ENCODE measurements at places on chromosomes 5 and 9.
A peak's percentile ranks its signal among the peaks of the same experiment; 100 is the strongest.

GRCh38 chr9:119368681-119369581, at the start of gene BRINP1:
Gene BRINP1, minus strand, starts transcription at chr9:119369435. Its CDS starts 56,080 bp downstream, at chr9:119313355.
- peak; percentile 17 for DNase-seq

GRCh38 chr5:912280-913091, 19.8 kb downstream of the TRIP13 start:
- DNase-seq, result no peak

GRCh38 chr9:97703437-97704344, 6.6 kb upstream of the XPA start:
- DNase-seq, result peak; percentile 61

DNA sequence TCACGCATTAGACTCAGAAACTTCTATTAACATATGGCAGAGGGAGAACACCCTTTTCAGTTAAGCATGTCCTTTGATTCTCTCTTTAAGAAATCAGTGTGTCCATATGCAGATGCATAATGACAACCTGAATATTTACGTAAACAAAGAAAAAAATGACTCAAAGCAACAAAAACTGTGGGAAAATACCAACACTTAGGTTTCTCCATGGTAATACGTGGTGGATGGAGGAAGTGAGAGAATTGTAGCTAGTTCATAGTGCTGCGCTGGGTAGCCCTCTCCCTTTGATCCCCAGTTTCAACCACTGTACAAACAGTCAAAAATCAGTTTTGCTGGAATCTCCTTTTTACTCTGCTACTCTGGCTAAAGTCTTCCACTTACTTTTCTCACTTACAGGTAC, 2.0 kb upstream of the MAP3K1 start:
- DNase-seq, result no peak

DNA sequence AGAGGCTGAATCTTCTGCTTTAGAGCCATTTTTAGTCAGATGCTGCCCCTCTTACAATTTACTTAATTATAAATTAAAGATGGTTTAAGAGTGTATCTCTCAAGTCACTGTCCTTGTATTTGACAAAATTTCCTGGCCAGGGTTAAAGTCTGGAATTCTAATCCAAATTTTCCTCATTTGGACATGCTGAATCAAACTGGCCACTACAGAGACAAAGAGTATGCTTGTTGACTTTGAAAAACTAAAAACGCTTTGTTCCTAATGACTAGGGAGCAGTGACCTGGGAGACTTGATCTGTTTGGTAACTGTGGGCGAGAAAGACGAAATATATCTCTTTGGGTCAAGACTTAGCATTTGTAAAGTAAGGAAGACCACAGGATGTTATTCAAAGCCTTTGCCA, 303.2 kb downstream of the ZSWIM6 start:
- DNase-seq, result no peak

DNA sequence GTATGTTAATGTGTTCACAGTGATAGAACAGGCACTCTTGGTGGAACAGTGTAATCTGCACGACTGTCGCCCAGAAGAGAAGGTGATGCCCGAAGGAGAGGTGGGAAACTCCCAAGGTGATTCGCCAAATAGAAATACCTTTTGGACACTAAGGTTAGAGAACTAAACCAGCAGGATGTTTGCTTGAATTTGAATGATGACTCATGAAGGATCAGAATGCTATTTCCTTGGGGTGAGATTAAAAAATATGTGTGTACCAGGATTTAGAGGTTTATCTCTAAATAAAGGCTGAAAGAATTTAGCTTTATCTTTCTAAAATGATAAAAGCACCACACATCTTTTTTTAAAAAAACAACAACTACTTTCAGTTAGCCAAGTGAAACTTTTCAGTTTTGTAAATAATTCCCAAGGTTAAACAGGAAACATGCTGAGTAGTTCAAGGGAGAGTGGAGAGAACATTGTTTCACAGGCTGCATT, 297.4 kb upstream of the TAS2R1 start:
- DNase-seq, result no peak

GRCh38 chr9:91954841-91955471, 4.9 kb upstream of the ROR2 start:
- DNase-seq, result peak; percentile 78

DNA sequence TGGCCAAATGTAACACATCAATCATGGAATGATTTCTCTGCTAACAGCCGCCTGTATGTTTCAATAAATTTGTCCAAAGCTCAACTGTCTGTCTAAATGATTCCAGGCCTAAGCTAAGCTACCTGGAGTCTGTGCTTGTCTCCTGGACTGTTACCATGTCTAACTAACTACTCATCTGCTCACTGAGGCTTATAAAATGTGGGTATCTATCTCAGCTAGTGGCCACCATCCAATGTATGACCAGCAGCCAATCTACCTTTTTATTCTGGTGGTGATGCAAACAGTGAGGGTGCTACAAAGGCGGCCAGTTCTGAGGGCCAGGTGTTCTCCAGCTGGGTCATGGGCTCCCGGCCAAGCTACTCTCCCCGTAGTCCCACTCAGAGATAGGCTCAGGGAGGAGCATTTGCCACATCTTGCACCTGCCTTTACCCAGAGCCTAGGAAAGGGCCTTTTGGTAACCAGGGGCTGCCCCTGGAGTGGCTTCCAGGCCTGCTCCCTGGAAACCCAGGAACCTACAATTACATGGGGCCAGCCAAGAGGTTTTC, 59.1 kb downstream of the PFDN1 start:
- no peak for DNase-seq

DNA sequence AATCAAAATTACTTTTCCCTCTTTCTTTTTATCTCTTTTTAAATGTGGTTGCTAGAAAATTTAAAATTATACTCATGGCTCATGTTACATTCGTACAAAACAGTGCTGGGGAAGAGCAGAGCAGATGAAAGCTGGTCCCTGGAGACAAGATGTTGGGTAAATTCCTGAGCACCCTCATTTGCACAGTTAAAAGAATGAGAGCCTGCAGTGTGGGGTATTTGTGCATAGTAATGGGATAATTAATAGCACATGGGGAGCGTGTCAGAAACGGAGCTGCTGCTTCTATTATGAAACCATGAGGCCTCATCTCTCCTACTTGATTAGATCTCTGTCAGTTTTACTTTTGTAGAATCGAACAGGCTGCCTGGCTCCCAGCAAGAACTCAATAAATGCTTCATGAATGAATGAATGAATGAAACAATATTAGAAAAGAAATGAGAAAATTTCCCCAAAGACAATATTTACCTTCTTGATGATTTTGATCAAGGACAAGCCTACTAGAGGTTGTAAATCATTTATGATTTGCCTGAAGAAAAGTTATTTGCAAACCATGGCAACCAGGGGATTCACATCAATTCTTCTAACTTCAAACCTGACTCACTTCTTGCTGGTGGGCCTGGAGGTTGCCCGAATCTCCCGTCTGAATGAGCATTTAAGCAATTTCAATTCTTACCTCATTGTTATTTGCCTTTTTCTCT, 177.2 kb upstream of the TUT7 start:
- no peak for DNase-seq

DNA sequence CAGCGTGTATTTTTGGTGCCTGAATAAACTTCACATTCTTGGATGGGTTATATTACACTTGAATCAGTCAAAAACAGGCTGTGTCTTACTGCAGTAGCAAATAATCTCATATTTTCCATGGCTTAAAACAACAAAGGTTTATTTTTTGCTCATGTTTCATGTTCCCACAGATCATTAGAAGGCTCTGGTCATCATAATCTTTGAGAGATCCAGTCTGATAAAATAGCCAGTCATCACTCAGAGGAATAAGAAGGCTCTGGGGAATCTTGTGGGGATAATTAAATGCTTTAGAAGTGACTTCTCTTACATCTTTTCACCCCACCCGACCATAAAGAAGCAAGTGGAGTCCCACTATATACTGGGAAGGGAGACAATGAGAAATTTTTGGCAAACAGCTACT, 417.7 kb downstream of the PSAT1 start:
- no peak for DNase-seq

DNA sequence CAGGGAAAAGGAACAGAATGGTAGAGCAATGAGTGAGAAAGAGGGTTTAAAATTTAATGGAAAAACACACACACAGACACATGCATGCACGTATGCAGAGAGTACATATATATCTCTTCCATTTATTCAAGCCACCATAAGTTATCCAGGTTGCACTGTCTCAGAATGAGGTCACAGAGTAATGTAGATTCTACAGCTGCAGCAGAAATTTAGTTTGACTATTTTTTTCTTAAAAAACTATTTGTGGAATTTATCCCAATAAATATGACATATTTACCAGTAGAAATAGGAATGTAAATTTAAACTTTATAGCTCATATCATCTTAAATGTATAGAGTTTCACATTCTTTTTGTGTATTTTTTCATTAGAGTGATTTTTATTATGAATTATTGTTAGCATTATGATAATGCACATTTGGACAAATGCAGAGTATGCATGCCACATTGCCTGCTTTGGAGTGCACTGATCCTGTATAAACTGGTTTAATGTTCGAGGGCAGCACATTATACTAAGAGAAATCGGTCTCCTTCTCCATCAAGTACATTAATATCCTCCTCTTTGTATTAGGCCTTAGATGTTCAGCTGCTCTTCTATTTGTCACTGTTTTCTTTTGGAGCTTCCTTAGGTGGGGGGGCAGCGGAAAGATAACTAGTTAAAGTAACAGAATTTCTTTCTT, 216.3 kb upstream of the TARS1 start:
- DNase-seq, result no peak

- no peak for DNase-seq
Observed at GRCh38 chr9:105178076-105178475, 66.4 kb upstream of the SLC44A1 start.

DNA sequence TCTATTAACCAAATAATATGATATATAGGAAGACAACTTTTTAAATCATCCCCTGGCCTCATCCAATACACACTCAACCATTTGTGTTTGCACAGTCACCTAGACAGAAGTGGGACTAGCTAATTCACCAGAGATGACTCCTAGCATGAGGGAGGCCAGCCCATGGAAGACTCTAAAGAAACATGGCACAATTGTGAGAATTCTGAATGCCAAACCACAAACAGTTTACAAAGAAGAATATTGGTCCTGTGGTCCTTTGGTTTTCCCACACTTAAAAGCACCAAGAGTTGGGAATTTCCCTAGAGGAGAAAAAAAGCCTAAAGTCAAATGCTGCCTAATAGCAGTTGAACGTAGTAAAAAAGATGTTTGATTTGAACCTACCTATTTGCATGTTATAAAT, 609.9 kb downstream of the ACTL7B start:
- no peak for DNase-seq

- no peak for DNase-seq
Observed at GRCh38 chr9:108441726-108442125, 414.1 kb downstream of the ACTL7B start.

DNA sequence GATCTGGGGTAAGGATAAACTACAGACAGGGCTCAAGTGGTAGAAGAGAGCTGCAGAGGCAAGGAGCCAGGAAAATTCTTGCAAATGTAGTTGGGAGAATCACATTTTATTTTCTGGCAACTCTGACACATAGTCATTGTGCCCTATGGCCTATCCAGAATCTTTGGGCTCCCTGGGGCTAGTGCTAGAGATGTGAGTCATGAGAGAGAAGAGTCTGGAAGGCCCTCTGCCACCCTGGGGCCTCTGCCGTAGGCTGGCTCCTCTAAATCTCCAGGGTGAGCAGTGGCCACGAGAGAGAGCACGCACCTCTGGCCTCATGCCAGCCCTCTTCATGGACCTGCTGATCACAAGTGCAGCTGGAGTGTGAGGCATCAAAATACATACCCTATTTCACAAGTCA, 74.3 kb upstream of the SSBP2 start:
- DNase-seq, result peak; percentile 74

DNA sequence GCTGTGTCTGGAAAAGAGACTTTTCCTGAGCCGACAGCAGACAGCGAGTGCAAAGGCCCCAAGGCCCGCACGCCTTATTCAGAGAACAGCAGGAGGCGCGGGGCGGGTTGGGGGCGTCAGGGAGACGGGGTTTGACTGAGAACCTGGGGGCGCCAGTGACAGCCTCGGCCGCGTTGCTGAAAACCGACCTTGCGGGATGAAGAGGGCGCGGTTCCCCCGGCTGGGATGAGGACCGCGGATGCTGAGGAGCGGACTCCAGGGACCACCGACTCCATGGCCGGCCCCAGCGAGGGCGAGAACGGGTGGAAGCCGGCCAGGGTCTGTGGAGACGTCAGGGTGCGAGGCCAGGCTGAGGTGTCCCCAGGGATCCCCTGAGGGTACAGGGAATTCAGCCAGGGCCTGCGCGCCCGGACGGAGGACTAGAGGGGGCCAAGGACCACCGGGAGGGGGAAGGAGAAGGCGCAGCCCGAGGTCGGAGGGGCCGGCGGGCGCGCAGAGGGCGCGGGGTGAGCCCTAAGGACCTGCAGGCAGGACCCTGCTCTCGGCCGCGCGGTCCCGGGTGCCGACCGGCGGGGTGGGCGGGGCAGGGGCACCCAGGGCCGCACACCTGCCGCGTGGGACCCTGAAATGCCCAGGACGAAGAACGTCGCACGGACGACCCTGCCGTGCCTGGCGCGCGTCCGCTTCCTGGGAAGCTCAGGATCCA, 837 bp upstream of the AHRR start:
- DNase-seq, result peak; percentile 17

- peak; percentile 62 for DNase-seq
Observed at GRCh38 chr9:121744002-121744686, 92.7 kb downstream of the DAB2IP start.

GRCh38 chr5:14351086-14351661, 208.0 kb downstream of the TRIO start:
- no peak for DNase-seq

GRCh38 chr5:60822285-60822556, 21.8 kb downstream of the ELOVL7 start:
- no peak for DNase-seq

DNA sequence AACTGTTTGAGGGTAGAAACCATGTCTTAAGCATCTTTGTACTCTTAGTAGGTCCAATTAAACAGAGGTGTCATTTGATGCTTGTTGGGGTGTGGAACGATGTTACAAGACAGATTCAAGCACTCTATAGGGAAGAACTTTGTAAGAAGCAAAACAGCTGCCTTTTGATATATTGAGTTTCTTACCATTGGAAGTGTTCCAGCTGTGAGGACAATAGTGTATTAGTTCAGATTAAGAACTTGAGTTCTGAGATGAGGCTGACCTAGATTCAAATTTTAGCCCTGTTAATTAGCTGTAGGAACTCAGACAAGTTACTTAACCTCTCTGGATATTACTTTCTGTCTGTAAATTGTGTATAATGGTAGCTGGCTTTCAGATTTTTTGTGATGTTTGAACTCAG, 19.6 kb upstream of the ZNF462 start:
- no peak for DNase-seq

GRCh38 chr5:115507681-115508080, 36.9 kb downstream of the FEM1C start:
- peak; percentile 30 for DNase-seq

GRCh38 chr9:97593960-97594359, 39.2 kb downstream of the TSTD2 start:
- peak; percentile 43 for DNase-seq

GRCh38 chr5:73950441-73950873, 324.5 kb downstream of the ARHGEF28 start:
- DNase-seq, result no peak

DNA sequence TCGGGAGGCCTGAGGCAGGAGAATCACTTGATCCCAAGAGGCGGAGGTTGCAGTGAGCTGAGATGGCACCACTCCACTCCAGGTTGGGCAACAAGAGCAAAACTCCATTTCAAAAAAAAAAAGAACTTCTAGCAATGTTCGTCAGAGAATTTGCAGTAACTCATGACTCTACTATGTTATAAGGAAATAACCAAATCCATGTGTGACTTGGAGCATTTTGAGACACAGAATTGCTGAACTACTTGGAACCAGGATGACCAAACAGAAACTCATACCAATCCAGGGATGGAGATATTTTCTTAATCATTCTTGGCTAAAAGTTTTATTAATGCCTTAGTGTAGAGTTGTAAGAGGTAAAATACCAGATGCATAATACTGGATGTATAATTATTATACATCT, 99.9 kb upstream of the BNC2 start:
- DNase-seq, result no peak

GRCh38 chr5:55966284-55966683, 28.5 kb downstream of the IL6ST start:
- DNase-seq, result no peak
